ENCODE measurements at places on chromosomes 11 and 22.
A peak's percentile ranks its signal among the peaks of the same experiment; 100 is the strongest.

DNA sequence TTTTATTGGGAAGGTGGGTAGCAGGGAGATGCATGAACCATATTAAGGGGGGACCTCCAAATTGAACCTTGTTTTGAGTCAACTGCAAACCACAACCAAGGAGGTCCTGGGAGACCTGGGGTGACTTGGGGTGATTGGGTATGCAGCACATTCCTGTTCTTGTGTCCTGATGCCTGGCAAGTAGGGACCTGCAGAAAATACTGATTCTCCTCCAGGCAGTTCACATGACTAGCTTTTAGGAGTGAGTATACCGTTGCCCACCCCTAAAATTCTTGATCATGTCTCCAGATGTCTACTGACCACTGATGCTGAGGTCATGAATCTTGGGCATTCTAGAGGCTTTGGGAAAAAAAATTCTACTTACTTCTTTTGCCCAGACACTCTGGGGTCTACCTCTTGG, 6.3 kb downstream of the EHF start:
- no peak for DNase-seq

DNA sequence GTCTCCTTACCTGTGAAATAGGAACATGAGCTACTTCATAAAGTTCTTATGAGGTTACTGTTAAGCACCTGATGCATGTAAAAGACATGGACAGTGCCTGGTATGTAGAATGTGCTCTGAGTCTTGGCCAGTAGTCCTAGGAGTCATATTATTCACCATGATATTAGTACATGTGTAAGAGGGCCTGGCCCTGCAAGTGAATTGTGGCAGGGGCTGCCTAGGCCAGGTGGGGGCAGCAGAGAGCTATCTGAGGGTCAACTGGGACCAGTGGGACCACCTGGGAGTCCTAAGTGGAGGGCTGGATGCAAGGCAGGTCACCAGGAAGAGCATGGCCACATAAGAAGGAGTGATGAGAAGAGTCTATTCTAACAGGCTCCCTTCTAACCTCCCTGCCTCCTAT, 529.5 kb downstream of the SOX6 start:
- DNase-seq = peak; percentile 32

DNA sequence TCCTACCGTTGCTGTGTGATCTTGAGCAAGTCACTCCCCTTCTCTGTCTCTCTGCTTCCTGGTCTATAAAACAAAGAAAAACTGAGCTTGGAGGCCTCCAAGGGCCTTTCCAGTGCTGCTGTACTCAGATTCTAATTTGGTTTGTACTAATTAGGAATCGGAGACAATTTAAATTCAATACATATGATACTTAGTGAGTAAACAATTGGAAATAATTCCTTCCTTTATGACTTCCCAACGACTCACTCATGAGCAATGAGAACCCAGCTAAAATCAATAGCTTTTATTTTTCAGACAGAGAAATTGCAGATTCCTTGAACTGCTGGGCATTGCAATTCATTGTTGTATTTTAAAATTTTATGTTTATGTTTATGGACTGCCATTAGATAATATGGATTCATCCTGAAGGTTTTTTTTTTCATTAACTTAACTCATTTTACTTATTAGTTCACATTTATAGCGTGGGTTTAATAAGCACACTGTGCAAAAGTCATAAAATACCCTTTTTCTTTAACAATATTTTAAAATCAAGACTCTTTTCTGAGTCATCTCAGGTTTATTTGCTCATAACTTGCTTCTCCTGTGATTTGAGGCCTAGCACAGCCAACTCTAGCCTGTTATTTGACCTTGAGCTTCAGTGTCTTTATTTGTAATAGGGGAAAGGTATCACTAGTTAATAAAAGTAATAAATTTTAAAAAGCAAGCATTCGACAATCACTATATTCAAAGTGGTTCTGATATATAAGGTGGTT, 95.8 kb downstream of the TP53I11 start:
- no peak for DNase-seq

DNA sequence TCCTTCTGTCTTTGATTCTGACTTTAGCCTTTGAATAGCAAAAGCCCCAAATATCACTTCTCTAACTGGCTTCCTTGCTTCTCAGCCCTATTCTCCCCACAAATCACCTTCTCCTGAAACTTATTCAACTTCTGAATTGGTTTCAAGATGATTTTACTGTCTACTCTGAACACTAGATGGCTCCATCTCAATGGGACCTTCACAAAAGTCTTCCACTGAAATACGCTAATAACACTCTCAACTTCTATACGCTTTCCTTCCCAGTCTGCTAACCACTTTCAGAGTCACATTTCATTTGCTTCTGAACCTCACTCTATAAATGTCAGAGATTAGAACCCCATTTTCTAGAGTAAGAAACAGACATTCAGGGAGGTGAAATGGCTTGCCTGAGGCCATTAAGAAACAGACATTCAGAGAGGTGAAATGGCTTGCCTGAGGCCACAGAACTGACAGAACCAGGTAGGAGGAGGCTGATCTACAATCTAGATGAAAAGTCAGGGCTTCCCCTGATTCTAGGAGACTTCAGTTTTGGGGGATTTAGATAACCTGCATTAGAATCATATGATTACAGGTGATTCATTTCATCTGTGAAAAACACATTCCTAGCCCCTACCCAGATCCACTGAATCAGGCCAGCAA, 20.6 kb downstream of the MORC2 start:
- DNase-seq = peak; percentile 62

DNA sequence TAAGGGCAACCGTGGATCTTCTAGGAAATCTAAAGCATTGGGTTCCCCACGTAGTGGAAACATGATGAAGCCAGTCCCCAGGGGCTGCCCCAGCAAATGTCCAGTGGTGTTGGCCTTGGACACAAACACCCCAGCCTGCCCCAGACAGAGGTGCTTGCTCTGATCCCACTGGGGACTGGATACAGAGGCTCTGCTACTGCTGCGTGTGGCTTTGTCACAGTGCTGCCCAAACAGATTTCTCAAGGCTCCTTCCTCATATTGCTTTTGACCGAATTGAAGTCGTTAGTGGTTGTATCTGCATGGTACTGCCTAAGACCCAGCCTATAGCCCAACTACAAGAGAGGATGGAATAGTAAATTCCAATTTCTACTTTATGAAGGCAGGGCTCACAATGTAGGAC, 40.1 kb upstream of the CD44 start:
- DNase-seq = no peak

DNA sequence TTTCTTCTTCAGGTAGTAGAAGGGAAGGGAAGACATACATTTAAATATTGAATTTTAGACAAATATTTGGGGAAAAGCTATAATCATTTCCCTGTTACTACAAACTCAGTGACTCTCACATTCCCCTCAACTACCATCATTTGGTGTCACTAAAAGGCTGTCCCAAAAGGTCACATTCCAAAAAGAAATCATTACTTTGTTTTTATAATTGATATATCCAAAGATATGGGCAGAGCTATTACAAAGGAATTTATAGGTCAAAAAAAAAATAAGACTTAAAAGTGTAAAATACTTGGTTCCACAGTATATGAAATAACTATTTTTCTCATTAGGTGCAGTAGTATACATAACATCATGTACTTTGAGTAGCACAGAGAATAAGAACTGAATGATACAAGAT, 751.4 kb downstream of the KCNA4 start:
- DNase-seq = no peak
